Neuronal stem cell (in vitro differentiated cells): ENCODE measurements at places on chromosomes 13 and 19.

- no peak for DNase-seq
Measured at GRCh38 chr19:18668744-18669523, 14.5 kb upstream of the CRTC1 start.

DNA sequence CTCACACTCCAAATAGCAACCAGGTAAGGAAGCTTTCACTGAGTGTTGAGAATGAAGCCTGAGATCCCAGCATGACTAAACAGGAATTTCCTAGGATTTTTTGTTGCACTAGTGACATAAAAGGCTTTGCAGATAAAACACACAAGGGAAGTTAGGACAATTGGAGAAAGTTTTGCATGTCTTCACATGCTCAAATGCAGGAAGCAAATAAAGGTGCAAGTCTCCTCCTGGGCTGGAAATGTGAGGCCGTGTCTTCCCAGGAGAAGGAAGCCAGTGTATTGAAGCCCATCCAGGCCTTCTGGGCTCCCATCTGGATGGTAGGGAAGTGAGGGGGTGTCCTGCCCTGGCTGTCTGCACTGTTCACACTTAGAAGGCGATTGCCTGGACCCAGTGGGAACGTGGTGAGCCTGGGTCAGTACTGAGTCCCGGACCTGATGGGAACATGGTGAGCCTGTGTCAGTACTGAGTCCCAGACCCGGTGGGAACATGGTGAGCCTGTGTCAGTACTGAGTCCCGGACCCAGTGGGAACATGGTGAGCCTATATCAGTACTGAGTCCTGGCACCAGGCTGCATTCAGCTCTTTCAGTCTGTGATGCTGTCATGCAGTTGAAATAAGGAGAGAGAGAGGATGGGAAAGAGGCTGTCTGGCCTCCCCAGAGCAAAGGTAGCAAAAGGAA, 38.7 kb downstream of the SIAH3 start:
- no peak for DNase-seq

GRCh38 chr13:71079638-71080037, 787.4 kb downstream of the DACH1 start:
- no peak for DNase-seq

GRCh38 chr13:108020027-108020426, 195.3 kb downstream of the LIG4 start:
- no peak for DNase-seq

DNA sequence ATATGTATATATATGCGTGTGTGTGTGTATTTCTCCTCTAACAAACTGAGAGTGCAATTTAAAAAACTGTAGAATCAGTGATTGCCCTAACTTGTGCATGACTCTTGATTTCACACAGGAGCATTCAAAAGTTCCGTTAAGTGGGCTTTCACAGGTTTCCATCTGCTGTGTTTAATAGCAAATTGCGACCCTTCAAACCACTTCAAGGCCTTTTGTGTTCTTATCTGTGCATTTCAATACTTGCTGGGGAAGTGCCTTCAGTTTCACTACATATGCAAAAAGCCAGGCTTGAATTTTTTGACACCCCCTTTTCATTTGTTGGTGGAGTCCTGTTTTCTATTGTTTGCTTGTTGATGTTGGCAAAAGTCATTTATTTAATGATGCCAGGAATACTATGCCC, 158.0 kb downstream of the TM9SF2 start:
- DNase-seq, result no peak

GRCh38 chr13:27792393-27793218, at the start of gene GSX1:
Gene GSX1 (plus strand): TSS chr13:27792483. CDS start chr13:27792691, 208 bp downstream.
- peak; percentile 85 for DNase-seq

DNA sequence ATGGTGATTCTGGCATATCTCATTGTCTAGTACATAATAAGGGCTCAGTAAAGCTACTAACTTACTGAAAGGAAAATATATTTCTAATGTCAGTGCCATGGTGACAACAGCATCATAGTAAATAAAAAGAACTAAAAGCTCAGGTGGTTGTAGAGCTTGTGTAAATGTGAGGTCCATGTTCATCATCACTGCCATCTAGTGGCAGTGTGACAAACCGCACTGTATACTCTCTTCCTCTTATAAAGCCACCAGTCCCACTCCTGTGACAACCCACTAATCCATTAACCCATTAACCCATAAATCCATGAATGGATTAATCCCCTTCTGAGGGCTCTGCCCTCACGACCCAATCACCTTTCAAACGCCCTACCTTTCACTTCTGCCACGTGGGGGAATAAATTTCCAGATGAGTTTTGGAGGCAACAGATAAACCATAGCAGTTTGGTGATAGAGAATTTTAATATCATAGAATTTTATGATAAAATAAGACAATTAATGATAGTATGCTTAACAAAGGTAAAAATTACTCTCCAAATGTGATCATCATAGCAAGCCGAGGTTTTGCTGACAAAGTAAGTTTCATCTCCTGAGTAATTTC, 160.4 kb upstream of the SGCG start:
- DNase-seq, result peak; percentile 64

GRCh38 chr13:77417897-77418296, 91.0 kb upstream of the MYCBP2 start:
- DNase-seq, result no peak
